H1 (cell line): ENCODE measurements at places on chromosomes 6 and 20.

GRCh38 chr20:14928083-14928482 lies 590.7 kb upstream of the FLRT3 start:
- no peak for DNase-seq

DNA sequence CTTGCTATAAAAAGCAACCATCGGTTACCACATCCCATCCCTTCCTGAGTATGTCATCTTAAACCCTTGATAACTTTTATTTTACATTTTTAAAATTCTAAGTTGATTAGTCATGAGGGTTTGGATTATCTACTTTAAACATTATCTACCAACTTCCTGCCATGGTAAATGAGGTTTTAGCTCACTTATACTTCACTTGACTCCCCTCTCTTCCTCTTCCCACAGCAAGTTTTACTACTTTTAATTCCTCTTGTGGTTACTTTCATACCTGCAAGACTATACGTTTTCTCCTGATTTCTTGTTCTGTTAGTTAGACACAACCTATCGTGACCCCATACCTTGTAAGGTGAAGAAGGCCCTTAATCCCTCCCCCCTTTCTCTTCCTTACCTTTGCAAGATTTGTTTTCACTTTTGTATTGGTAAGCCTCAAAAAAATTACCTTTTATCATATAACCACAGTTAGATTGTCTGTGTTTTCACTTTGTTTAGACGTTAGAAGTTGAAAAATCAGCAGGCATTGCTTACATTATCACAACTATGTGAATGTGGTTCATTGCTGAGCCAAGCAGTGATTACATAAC lies 60.1 kb upstream of the OGFRL1 start:
- no peak for DNase-seq

DNA sequence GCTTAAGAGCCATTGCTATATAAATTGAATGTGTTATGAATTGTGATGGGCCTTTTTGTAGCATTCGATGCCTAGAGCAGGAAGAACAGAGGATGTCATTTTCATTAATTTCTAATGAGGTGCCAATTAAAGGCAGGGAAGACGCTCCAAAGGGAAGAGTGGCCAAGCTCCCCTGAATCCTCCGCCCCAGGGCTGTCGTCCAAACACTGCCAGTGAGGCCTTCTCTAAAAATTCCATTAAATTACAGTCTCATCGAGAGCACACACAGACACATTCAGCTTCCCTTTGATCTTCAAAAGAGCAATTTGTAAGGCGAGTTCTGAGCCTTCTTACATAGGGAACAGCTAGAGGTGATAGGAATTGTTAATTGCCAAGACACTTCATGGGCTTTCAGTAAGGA lies 300.0 kb downstream of the ZFAND3 start:
- DNase-seq, result no peak

- no peak for DNase-seq
Observed at GRCh38 chr20:24698189-24698588, 228.8 kb downstream of the SYNDIG1 start.

DNA sequence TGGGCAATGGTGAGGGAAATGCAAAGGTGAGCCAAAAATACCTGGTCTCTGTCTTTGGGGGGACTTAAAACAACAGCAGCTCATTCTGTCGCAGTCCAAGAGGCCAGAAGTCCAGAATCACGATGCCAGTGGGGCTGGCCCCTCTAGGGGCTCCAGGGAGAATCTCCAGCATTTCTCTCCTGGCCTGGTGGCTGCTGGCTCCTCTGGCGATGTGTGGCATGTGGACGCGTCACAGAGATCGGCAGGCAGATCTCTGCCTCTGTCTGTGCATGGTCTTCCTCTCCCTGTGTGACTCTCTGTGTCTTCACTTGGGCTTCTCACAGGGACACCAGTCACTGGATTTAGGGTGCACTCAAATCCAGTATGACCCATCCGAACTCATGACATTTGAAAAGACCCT lies 14.0 kb upstream of the PMEPA1 start:
- no peak for DNase-seq

- no peak for DNase-seq
Observed at GRCh38 chr6:118370722-118371121, 177.4 kb upstream of the PLN start.

GRCh38 chr6:39688494-39688893 lies 36.7 kb downstream of the KIF6 start:
- DNase-seq, result no peak

DNA sequence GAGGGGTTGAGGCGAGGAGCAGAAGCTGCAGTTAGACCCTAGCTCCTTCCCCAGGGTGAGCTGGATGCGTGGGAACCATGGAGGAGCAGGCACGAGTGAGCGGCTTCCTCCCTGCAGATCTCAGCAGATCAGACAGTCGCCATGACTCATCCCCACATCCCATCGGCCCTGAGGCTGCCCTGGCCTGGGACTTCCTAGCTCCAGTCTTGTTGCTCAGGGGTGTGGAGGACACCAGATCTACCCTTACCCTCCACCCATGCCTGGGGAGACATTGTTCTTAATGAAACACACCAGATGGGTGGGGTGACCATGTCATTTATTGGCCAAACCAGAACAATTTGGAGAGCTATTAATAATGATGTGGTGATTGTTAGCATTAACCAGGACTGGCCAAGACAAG lies 36.3 kb upstream of the TGM2 start:
- DNase-seq, result no peak

- DNase-seq, result no peak
Observed at GRCh38 chr20:10339609-10340008, 94.4 kb downstream of the MKKS start.

GRCh38 chr20:61718361-61719005 lies 347.2 kb downstream of the TAF4 start:
- no peak for DNase-seq

- peak; percentile 81 for DNase-seq
Observed at GRCh38 chr6:101396548-101397173, 3.2 kb downstream of the GRIK2 start.

- no peak for DNase-seq
Observed at GRCh38 chr6:167292301-167293087, 1.4 kb downstream of the UNC93A start.

GRCh38 chr6:37050045-37050853 lies 44.8 kb downstream of the FGD2 start:
- no peak for DNase-seq

DNA sequence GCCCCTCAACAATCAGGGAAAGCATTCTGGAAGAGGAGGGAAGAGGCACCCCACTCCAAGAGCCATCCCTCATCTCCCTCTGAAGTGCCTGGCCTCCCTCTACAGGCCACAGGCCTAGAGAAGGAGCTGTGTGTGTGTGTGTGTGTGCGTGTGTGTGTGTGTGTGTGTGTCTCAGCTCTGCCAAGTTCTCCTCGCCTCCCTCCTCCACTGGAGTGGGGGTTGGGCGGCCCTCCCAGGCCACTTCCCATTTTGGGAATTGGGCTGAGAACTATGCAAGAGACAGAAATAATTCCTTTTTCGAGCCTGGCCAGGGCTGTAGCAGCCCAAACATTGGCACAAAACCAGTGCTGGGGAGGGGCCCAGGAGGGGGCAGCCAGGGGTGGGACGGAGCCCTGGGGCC lies 35.7 kb downstream of the KCNB1 start:
- no peak for DNase-seq

DNA sequence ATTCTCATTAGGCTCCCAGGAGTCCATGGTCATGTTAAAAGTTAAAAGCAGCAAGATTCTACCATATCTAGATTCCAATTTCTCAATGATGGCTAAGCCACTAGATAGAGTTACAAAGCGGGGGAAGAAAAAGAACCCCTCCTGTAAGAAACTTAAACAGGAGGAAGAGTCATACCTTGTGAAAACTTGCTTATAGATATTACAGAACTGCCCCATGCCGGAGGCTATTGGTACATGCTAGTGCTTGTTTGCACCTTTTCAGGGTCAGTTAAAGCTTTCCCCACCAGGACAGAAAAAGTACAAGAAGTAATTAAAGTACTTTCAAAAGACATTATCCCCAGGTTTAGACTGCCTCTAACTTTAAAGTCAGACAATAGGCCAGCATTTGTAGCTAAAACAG lies 15.5 kb upstream of the GSTA3 start:
- DNase-seq, result no peak

DNA sequence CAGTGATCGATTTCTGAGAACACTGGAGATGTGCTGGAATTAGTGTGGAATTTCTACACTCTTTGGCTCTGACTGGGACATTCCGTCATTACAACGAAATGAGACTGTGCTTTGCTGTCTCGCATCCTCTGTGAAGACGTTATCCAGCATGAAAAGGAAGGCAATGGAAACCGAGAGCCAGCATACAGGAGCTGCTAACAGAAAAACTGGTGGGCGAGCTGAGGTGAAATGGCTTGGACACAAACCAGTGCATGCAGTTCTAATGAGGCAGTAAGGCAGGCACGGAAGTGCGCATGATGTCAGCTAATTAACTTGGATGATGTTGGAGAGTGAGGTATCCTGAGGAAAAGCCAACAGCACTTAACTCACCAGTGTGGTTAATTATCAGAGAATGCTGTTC lies 202.8 kb upstream of the AGPAT4 start:
- no peak for DNase-seq

- DNase-seq, result no peak
Observed at GRCh38 chr20:57056651-57057050, 209.8 kb downstream of the BMP7 start.

DNA sequence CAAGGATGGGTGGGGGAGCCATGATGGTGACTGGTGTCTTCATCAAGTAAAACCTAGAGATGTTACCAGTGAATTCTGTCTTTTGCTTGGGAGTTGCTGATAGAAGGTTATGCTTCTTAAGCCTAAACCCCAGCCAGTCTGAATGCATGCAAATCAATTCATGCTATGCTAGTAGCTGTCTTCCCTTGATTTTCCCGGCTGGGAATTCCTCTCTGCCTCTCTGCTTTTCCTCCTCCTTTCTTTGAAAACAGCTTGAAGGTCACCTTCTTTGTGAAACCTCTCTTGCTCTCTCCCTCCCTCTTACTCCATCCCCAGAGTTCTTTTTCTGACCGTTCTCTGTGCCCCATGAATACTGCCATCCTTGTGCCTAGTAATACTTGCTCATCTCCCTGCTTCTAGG lies 58.9 kb downstream of the TMEM200A start:
- no peak for DNase-seq

DNA sequence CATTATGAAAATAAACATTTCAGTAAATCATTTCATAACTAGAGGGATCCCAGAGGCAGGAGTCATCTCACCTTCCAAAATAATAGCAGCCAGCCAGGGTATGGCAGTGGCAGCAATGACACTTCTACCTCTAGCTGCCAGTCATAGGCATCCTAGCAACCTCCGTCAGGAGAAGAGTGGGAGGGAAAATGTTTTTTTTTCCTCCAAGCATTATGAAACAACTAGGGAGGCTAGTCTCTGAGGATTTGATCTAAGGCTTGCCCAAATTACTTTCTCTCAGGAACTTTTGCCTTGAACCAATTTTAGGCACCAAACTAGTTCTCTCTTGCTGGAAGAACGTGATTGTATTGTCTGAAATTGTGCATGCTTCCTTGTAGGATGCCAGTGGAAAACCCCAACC lies 208.7 kb upstream of the PREP start:
- DNase-seq, result no peak

DNA sequence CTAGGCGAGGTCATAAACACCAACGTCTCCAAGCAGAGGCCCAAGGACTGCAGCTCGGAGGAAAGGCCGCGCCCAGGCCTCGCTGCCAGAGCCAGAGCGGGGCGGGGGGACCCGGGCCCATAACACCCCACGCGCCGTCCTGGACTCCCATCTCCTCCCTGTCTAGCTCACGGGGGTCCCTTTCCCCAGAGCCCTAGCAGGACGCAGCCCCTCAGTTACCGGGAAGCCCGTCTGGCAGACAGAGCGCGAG lies 44.9 kb downstream of the MDFI start:
- DNase-seq, result no peak

DNA sequence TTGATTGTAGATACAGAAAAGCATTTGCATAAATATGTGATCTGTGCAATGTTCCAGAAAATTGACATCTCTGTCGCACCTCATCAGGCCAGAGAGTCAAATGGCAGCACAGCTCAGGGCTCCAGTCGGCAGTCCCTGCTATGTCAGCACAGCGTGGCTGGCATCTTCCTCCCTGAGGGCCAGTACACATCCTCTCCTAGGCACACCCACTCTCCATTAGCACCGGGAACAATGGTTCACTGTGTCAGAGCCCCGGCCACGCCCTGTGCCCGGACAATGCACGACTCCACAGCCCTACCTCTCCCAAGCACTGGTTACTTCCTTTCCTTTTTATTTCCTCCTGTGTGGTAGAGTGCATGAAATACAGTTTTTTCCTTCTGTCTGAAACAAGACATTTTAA lies 114.9 kb downstream of the FOXC1 start:
- no peak for DNase-seq

DNA sequence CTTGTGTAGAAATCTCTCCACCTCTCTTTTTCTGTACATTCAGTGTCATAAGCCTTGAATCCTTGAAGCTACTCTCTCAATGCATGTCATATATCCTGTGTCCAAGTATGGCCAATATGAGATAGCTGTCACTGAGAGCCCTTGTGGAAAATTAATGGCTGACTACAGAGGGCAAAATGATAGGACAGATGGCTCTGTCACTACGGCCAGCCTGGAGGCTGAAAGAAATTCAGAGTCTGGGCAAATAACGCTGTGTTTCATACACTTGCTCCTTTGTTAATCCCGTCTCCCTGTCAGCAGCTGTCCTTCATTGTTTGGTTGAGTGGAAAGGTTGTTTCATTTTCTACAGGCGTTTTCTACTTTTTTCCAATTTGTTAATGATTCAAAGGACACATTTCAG lies 70.4 kb upstream of the VGLL2 start:
- no peak for DNase-seq

DNA sequence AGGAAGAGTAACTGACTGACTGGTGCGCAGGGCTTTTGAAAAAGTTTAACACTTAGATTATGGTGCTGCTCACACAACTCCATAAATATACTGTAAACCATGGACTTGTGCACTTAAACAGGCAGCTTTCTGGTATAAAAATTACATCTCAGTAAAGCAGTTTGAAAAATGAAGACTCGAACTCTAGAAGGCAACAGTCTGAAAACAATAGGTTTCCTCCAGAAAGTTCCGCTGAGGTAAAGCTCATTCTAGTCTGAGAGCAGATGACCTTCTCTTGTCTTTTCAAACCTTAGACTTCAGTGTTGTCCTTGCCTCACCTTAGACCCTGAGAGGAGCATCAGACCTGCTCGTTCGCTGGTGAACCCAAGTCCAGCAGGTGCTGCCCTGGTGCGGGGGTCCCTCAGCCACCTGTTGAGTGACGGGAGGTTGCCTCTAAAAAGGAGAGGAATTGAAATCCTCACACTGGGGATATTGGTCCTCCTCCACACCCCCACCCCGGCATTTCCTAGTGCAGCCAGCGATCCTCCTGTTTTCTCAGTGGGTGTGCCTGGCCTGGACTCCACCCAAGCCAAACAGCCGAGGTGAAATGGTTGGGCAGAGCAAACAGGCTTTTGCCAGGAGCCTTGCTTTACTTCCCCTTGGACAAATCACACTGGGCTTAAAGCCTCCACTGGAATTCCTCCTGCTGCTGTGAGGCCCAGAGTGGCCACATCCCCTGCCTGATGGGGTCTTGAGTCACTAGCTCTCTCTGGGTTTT lies 14.7 kb upstream of the PYGB start:
- no peak for DNase-seq
